ENCODE measurements at places on chromosomes 2 and 18.

- DNase-seq, result no peak
Measured at GRCh38 chr2:228549441-228550007, 368.0 kb upstream of the SPHKAP start.

DNA sequence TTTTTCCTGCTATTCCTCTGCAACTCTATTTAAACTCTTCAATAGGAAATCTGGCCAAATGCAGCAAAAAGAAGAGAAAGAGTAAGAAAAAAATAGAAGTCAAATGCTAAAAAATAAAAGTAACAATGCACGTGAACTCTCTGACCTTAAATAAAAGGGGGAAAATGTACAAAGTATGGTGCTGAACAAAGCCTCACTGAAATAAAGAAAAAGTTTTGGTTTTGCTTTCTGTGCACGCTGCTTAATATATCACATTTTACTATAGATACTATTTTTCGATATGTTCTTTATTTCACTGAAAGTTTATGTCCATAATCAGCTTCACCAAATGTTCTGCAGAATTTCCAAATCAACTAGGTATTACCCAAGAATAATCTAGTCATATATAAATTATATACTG lies 396.3 kb downstream of the CBLN2 start:
- no peak for DNase-seq

- no peak for DNase-seq
Measured at GRCh38 chr18:70385474-70385873, 96.6 kb downstream of the SOCS6 start.

- DNase-seq, result no peak
Measured at GRCh38 chr2:32884346-32884745, 62.4 kb upstream of the LTBP1 start.

- DNase-seq, result no peak
Measured at GRCh38 chr2:200054681-200055468, 99.5 kb downstream of the MAIP1 start.

DNA sequence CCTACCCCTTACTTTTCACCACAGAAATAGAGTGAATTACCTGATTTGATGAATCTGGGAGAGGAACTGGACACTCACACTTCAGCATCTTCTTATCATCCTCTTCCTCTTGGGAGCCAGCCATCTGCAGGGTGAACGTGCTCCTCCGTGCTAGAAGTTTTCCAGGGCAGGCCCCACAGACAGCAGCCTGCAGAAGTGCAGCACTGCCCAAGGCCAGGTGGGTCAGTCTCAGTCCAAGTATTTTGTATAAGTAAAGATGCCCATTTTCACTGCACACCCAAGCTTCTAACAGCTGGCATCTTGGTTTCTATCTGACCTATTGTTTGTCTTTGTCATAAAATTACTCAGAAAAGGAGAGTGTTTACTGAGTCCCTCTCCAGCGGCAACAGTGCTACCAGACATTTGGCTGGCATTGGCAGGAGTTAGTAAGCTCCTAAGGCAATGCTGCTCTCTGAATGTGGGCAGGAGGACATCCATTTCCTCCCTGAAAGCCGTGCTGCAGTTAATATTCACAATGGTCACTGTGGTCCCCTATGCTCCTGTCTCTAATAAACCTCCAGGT lies 222.6 kb upstream of the CTAGE1 start:
- DNase-seq, result no peak

DNA sequence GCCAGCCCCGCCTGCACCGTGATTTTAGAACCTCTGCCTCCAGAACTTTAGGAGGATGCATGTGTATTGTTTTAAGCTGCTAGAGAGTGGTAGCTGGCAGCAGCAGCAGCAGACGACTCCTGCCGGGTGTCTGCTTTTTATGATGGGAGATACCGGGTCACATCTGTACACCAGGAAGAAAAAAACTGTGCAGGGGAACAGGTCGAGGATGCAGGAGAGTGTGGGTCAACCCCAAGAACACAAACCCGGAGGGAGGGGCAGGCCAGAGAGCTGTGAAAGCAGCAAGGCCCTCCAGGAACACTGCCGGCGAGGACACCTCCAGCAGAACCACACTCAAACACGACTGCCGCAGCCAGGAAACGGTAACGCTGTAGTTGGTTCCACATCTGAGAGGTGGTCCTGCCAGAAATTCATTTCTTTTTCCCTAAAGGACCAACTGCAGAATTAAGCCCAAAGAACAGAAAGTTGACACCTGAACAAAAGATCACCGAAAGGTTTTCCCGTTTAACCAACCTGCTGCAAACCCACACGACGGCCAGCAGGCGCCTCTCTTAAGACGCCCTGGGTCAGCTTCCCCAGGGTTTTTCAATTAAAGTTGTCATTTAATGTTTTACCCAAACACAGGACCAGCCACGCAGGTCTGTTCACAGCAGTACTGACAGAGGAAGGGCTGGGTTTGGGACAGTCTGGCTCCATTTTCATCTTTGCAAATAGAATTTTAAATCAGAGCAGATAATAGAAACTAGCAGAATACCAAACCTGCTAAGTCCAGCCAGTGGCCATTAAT lies 60.5 kb downstream of the NDUFA10 start:
- DNase-seq, result no peak

DNA sequence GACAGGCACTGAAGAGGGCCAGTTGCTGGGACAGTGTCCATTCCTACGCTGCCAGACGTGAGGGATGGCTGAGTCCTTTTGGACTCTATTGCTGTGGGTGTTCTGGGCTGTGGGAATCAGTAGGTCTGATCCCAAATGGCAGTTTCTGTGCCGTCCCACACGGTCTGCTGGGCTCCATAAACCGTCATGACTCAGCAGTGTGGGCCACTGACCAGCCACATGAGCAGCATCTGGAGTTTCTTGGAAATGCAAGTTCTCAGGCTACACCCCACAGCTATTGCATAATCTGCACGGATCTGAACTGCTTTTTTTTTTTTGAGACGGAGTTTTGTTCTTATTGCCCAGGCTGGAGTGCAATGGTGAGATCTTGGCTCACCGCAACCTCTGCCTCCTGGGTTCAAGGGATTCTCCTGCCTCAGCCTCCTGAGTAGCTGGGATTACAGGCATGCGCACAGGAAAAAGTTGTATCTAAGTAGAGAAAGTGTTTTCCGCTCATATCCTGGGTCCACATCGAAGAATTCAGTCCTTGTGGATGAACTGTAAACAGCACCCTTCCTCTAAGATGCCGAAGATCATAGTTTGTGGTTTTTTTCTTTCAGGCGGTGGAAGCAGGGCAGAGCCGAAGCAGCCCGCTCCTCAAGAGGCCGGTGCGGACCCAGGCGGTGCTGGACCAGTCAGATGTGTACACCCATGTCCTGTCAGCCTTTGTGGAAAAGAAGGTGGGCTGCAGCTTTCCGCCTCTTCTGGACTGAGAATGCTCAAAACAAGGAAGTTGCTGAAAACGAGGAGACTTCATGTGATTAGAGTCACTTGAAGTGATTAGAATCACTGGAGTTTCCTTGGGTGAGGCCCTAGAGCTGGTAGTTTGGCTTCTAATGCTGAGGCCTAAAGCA lies 25.5 kb downstream of the RMC1 start:
- DNase-seq, result no peak

DNA sequence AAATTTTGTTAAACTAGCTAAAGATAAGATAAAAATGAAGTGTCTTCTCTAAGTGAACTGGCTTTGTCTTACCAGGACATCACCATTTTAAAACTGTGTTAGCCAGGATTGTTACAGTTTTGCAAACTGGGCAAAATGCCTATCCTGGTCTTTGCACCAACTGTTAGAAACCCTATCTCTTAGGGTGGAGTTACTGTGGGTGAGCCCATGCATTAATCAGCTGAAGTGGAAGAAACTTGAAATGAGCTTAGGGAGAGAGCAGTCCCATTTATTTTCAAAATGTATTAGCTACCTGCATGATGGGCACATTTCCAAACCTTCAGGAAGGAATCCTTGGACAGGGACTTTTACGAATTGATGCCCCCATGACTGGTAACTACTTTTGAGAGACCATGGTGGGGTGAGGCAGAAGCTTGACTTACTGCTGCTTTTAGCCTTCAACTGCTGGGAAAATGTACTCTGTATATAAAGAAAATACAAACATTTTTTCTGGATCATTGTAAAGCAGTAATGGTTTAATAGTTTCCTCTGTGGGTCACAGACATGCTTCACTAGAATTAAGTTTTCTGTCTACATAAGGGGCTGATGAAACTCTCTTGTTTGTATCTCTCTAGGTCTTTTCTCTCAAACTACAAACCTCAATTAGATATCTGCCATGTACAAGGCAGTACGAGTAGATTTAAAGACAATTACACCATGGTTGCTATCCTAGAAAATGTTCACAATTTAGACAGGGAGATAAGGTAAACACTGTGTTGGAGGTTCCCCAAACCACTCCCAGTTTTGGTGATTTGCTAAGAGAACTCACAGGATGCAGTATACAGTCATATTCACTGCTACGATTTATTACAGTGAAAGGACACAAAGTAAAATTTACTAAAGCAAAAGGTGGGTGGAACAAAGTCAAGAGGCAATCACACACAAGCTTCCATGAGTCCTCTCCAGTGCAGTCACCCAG lies 321.4 kb upstream of the MMADHC start:
- no peak for DNase-seq

DNA sequence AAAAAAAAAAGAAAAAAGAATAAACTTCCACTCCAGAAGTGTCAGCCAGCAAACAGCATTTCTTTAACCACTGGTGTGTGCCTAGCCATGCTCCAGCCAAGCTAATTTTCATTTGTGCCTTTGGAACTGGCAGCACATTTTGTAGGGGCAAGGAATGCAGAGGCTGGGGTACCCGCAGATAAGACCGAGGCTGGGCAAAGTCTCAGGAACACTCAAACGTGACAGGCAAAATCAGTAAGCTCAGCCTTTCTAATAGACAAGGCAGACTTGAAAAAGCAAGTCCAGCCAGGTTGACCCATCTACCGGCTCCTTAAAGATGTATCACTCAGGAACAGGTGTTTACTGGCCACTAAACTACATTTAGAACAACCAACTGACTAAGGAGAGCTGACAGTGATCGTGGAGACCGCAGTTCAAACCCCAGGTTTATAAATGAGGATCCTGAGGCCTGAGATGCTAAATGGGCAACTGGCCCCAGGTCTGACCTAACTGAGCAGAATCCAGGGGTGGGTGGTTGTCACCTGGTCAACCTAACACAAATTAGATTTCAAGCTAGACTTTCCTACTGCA lies 16.7 kb downstream of the NFE2L2 start:
- no peak for DNase-seq

DNA sequence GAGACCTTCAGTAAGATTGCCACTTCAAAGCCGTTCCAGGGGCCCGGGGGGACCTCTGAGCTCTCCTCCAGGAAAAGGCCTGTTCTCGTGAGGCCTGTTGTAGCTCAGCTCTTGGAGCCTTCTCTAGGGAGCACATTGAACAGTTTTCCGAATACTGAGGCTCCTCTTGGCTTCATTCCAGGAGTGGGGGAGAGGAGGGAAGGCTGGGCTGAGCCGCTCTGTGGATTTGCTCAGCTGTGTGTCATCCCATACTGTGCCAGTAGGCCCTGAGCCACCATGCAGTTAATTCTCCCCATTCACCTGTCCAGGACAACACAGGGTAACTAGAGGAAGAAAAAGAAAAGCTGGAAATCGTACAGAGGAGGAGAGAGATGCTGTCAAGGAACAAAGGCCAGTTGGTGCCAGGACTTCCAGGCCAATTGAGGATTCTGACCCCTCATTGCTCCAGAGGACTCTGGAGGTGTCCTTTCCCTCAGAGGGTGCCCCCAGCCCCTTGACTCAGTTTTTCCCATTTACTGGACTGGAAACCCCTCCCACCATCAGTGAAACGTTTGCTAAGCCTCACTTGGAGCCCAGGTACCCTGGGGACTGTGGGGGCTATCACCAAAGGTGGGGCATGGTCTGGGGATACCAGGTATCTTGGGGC lies 41.4 kb downstream of the HS1BP3 start:
- no peak for DNase-seq

DNA sequence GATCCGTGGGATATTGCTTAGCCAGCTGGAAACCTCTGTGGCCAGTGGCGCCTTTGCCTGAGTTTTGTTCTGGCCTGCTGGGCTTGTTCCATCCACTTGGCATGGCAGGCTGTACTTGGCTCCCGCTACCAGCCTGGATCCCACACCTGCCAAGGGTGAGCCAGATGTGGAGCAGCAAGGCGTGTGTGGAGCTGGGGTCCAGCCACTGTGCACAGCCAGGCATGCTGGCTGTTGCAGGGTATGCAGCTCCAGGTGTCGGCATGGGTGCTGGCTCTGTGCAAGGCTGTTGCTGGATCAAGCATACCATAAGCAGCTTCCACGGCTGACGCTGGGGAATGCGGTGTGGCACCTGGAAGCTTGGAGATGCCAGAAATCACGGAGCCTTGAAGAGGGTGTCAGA lies 34.5 kb downstream of the PTPN4 start:
- no peak for DNase-seq

DNA sequence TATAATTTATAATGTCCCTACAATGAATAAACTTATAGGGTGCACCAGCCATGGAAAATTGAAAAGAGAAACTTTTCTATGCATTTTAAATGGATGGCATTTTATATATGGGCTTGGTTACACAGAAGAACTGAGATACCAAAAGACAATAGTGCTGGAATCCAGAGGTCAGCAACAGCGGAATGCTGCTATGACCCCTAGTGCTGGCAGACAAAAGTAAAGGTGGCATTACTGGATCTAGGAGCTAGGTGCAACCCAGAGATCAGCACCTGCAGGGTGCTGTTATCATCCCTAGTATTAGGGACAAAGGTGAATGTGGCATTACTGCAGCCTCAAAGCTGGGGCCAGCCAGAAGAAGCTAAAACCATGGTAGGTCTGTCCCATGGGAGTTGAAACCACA lies 392.7 kb upstream of the ST6GAL2 start:
- DNase-seq, result no peak

- DNase-seq, result no peak
Measured at GRCh38 chr2:239173301-239173700, 227.5 kb downstream of the HDAC4 start.
